ENCODE measurements at places on chromosomes 7 and 10.

DNA sequence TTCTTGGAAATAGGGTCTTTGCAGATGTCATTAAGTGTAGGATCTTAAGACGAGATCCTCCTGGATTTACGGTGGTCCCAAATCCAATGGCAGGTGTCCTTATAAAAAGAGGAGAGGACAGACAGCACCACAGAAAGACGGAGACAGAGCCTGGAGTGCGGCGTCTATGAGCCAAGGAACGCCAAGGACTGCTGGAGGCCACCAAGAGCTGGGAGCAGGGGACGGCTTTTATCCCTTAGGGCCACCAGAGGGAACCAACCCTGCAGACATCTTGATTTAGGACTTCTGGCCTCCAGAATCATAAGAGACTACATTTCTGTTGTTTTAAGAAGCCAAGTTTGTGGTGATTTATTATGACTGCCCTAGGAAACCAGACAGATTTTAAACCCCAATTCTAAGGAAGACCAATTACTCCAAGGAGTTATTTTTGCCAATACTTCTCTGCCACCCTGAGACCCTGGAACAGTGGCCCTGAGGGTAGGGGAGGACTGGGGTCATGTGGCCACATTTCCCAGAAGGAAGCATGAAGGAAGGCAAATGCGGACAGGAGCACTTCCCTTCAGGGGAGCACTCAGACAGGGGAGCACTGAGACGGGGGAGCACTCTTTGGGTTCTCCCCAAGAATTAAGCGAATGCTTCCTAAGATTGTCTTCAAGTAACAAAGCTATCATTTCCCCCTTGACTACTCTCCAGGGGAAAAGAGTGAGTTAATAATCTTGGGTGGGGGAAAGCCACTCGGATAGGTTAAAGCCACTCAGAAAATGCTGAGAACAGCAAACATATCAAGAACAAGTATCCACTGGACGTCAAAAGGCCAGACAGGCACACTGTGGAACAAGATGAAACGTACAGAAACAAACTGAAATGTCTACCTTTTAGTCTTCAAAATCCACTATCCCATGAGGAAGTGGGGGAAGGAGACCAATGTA is 67.5 kb downstream of the CHST15 start:
- peak; percentile 42 for DNase-seq

- DNase-seq = no peak
Measured at GRCh38 chr10:7515439-7515838, 104.6 kb upstream of the SFMBT2 start.

DNA sequence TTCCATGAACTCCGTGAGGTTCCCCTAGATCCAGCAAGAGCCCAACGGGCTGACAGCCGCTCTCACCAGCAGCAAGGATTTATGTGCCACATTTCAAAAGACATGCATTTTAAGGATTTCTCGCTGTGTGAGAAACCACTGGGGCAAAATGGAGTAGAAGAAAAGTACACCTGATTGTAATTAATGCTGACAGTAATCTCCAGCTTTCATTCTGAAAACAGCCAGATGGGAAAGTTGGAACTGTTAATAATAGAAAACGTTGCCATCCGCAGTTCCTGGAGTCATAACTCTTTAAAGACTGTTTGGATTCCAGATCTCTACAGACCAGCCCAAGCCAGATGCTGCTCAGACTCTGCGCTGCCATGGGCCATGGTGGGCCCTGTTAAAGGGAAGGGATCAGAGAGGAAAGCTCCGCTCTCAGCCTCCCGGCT is 216.9 kb upstream of the GLI3 start:
- DNase-seq = no peak

DNA sequence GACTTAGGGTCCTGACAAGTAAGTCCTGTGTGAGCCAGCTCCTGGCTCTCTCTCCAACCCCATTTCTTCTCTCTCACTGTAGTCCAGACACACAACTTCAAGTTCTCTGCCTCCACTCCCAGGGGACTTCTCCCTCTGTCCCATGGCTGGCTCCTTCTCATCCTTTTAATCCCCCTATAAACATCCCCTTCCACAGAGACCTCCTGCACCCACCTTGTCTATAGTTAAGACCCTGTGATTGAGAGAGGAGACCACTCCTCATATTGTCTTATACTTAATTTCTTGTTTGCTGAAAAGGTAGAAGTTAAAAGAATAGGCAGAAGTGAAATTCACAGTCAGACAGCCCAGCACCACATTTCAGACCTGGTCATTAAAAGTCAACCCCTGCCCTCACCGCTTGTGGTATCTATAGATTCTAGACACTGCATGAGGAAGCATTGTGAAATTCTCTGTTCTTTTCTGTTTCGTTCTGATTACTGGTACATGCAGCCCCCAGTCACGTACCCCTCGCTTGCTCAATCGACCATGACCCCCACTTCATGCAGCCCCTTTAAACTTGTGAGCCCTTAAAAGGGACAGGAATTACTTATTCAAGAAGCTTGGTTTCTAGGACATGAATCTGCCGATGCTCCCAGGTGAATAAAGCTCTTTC is 125.6 kb upstream of the FRMD4A start:
- no peak for DNase-seq

DNA sequence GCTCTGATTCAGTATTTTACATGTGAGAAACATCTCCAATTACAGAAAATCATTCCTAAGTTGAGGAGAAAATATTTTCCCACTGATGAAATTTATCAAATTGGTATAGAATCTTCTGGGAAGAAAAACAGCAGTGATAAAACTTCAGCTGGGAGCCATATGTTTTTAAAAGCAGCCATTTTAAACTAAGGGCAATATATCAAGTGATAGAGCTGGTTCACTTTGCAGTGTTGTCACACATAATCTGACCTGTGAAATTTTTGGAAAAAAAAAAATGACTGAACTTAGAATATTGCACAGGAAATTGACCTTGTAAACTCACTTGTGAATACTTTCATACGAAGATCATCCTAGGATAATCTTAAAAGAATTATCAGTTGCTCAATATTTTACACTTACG is 10.5 kb upstream of the EZH2 start:
- DNase-seq = no peak

GRCh38 chr7:2862831-2863361 is 18.8 kb upstream of the GNA12 start:
- no peak for DNase-seq

GRCh38 chr7:137618748-137619147 is 228.0 kb downstream of the DGKI start:
- DNase-seq = no peak

GRCh38 chr7:6448943-6449543 is 1.3 kb upstream of the DAGLB start:
- DNase-seq = no peak

GRCh38 chr10:113219446-113219845 is 269.4 kb downstream of the TCF7L2 start:
- no peak for DNase-seq

- no peak for DNase-seq
Measured at GRCh38 chr7:105364684-105365083, 24.0 kb downstream of the SRPK2 start.

GRCh38 chr10:98144985-98145384 is 10.5 kb downstream of the R3HCC1L start:
- no peak for DNase-seq

- DNase-seq = no peak
Measured at GRCh38 chr10:84018826-84019225, 120.5 kb upstream of the GHITM start.

GRCh38 chr7:70598976-70599375 is 533.0 kb upstream of the GALNT17 start:
- DNase-seq = no peak

DNA sequence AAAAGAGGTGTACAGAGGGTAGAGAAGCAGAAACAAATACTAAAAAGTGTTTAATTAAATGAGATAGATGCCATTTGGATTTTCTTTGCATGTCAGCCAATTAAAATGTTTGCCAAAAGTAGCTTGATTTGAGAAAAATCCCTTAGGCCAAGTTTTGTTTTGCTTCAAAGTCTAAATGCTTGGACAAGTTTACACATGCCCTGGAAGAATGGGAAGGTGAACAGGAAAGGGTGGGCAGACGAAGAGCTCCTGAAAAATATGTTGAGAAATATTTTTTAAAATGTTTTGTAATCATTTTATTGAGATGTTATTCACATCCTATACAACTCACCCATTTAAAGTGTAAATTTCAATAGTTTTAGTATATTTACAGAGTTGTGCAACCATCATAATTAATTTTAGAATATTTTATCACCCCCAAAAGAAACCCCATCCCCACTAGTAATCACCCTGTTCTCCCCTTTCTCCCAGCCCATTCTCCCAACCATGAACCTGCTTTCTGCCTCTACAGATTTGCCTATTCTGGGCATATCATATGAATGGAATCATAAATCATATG is 98.5 kb upstream of the ANK3 start:
- no peak for DNase-seq

GRCh38 chr10:48725708-48726107 is 41.0 kb downstream of the WDFY4 start:
- no peak for DNase-seq

- no peak for DNase-seq
Measured at GRCh38 chr7:51325261-51325676, 8.7 kb upstream of the COBL start.

DNA sequence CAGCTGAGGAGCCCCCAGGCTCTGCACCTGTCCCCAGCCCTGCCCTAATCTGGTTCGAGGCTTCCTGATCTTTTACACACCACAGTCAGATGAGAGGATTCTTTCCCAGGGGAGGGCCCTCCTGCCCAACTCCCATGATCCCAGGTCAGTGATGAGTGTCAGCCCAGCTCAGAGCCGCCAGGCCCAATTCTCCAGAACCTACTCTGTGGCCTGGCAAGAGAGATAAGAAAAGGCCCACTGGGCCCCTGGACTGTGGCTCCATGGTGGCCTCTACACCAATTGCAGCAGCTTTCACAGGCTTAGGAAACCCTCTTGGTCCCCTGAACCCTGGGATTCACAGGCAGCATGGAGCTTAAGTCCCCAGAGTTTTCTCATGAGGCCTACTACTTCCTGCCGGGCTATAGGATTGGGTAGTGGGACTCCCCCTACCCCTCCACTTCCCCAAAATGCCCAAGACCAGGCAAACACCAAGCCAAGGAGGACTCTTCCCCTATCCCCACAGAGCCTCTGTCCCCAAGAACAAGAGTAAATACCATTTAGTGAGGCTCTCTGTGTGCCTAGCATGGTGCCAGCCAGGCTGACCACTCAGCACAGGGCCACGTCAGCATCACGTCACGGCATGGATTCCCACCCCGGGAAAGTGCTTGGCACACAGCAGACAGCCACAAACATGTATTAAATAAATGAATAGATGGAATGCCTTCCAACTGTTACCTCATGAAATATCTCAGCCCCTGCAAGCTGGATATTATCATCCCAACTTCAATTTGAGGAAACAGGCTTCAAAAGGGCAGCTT is 100.0 kb downstream of the GRID1 start:
- no peak for DNase-seq

DNA sequence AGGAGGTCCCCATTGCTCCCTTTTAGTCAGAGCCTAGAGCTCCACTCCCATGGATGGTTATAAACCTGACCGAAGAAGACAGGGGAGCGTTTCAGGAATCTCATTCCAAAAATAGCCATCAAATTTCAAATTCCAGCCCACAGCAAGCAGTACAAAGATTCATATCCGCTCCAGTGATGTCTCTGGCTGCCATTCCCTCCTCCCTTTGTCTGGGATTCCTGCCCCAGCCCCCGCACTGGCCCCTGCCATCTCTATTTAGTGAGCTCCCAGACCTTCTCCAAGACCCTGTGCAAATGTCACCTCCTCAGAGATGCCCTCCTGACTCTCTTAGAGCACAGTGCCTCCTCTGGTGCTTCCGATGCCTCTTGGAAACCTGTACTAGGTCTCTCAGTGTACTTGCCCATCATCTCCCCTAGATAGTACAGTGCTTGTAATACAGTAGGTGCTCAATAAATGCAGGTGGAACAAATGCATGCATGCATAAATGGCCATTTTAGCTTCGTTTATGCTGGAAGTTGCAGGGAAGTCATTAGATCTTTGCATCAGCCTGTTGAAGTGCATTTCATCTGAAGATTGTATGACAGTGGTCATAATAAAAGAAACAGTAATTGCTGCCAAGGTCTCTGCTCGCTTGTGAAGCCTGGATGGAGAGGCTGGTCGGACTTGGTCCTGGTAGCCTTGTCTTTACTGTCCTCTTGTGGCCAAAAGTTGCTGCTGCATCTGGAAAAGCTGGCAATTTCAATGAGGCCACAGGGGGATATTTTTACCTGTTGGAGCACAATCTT is 32.0 kb upstream of the HABP2 start:
- peak; percentile 82 for DNase-seq

GRCh38 chr10:119347181-119347974 is 140.0 kb downstream of the GRK5 start:
- no peak for DNase-seq

DNA sequence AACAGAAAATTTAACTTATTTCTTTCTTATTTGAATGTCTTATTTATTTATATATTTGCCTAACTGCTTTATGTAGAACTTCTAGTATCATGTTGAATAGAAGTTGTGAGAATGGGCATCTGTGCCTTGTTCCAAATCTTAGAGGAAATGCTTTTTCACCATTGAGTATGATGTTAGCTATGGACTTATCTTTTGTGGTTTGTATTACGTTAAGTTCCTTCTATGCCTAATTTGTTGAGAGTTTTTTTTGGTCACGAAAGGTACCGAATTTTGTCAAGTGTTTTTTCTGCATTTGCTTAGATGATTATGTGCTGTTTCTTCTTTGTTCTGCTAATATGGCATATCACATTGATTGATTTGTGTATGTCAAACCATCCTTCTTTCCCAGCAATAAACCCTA is 161.0 kb upstream of the TRIM24 start:
- DNase-seq = no peak

DNA sequence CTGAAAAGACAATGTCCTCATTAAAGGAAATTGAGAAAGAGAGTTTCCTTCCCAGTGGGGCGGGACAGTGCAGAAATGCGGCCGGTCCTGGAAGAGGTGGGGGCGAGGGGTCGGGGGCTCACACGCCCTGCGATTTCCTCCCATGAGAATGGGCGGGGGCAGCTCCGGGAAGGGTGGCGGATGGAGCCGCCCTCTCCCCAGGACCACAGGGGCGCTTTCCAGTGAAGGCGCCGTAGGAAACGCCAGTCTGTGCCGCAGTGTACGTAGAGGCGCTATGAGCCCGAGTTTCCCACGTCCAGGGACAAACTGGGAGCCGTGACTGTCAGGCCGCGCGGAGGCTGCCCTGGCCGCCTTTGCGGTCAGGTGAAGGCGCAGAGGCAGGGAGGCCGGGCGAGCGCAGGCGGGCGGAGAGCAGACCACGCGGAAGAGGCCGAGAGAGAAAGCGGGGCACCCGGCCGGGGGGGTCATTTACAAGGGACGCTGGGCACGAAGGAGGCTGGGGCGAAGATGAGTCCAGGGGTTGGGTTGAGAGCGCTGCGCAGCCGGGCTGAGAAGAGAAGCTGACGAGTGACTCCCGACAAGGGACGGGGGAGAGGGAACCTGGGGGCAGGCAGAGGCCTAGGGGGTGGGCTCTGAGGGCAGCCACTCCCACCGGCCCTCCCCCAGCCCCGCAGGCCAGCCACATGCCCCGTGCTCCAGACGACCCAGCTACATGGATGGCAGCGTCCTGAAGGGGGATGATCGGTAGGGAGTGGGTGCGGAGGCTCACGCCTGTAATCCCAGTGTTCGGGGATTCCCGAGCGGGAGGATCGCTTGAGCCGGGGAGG is 45.0 kb downstream of the ALOX5 start:
- peak; percentile 86 for DNase-seq

GRCh38 chr10:14658331-14659127 is 116.2 kb downstream of the FAM107B start:
- DNase-seq = no peak

GRCh38 chr7:95794917-95795515 is 22.7 kb downstream of the DYNC1I1 start:
- DNase-seq = peak; percentile 44

GRCh38 chr7:23220690-23221305 is 25.8 kb upstream of the GPNMB start:
- no peak for DNase-seq

Measured in iPS-NIHi11 (cell line).